Sigmoid colon (tissue), 7 donors: ENCODE measurements at places on chromosomes 12 and 14. TPM values are rescaled to one million over a fixed set of nuclear protein-coding genes. Genes with fewer than 3 reads are reported as not detected.

The PMCH gene
- not detected for total RNA-seq

- no peak for DNase-seq
These were observed 4.0 kb downstream of the CPSF6 start for GRCh38 chr12:69243099-69244084.

GRCh38 chr14:32986791-32987540 lies 48.3 kb downstream of the NPAS3 start:
- DNase-seq = no peak

DNA sequence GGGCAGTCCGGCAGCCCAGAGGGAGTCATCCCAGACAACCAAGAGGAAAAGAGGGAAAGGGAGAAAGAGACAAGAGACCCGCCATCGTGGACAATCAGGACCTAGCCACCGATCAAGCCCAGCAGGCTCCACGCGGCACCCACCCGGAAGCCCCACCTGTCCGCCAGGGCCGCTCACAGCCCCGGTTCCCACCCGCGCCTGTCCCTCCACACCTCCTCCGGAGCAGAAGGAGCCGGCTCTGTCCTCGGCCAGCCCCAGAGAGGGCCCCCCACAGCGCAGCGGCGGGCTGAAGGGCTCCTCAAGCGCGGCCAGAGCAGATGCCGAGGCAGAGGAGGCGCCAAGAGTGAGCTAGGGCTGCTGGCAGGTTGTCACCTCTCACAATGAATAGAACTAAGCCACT lies 784.7 kb upstream of the FBXO33 start:
- no peak for DNase-seq

The GYS2 gene
- 0.27 TPM for total RNA-seq

GRCh38 chr12:90268574-90268973 lies 559.9 kb upstream of the ATP2B1 start:
- DNase-seq = no peak

The LGALS3 gene
- 235 TPM for total RNA-seq

The ACVRL1 gene
- 64.0 TPM for total RNA-seq

DNA sequence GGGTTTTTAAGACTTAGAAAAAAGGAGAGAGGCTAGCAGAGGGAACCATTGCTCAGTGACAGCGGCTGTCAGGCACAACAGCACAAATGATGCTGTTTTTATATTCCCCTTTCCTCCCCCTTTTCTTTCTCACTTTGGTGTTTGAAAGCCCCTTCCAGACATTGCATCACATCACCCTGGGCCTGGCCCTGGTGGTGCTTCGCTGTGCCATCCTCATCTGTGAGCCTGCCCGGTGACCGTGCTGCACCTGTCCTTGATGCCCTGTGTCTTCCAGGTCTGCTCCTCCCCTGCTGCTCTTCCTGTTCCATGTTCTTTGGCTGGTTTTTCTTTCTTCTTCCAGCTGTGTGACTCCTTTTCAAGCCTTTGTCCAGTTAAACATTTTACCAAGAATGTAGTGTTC lies 24.8 kb downstream of the KLC1 start:
- no peak for DNase-seq

DNA sequence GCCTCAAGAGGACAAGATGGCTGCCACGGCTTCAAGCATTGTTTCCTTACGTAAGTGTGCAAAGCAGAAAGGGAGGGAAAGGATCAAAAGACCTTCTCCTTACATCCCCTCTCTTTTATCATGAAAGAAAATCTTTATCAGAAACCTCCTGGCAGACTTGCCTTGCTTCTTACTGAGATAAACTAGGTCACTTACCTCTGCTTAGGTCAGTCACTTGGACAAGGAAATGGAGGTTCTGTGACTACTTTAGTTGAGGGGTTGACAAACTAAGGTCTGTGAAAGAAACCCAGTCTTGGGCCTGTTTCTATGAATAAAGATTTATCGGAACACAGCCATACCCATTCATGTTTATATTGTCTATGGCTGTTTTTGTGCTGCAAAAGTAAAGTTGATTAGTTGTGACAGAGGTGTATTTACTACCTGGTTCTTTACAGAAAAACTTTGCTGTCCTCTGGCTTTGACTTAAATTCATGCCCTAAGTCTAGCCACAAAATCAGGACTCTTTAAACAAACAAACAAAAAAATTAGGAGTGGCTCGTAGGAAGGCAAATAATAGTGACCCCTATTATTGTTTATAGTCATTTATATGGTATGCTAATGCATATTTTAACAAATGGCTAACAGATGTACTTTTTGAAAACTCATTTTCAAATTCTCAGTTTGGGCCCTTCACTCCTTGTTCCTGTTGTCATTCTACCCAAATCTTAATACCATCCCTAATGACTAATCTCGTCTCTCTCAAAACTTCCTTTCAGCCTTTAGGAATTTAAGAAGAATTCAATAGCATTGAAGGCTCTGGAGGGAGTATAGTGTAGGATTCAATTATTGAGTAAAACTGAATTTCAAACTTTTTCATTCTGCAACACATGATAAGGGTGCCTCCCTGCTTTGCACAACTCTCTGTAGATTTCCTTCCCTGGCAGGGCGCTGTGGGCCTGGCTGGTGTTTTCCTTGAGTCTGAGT lies 42.0 kb upstream of the ATP2B1 start:
- no peak for DNase-seq

DNA sequence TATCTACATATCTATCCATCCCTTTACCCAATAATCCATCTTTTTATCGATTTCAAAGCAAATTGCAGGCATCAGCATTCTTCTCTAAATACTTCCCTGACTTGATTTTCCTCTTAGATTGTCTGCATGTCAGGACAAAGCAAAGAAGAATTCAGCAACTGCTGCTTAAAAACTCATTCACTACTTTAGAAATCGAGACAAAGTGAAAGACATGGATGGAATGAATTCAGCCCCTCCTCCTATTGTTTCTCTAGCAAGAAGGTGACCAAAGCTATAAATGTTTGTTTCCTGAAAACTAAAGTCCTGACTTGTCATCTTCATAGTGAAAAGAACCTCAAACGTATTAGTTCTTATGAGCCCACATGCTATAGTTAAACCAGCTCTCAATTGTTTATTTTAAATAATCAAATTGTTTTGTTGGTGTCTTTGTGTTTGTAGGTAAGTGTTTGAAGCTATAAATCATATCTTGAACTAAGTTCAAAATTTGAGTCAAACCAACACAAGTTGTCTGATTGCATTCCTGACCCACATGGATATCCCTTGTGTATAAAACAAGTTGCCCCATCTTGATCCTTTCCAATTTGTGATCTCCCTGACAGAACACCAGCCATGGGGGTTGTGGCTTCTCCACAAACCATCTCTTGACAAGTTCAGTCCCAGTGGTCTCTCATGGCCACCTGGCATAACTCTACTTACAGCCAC lies 58.6 kb upstream of the ARHGAP5 start:
- no peak for DNase-seq

GRCh38 chr12:13275241-13276085 lies 78.9 kb downstream of the EMP1 start:
- no peak for DNase-seq

The EGLN3 gene
- 13.4 TPM for total RNA-seq

The RNF212B gene
- total RNA-seq = not detected

The TEX52 gene
- total RNA-seq = not detected

The C14orf180 gene
- total RNA-seq = not detected

- DNase-seq = peak; percentile 94
These were observed 138.5 kb downstream of the KICS2 start for GRCh38 chr12:64083285-64084210.
